PC-9 (cell line): ENCODE measurements at places on chromosomes 5 and 9. TPM values are rescaled to one million over a fixed set of nuclear protein-coding genes. Genes with fewer than 3 reads are reported as not detected.

TEK gene
- total RNA-seq, result not detected in 2 replicates

ENHO gene
- total RNA-seq, result not detected in 2 replicates

FOXD4L5 gene
- 0.37 and 0.40 TPM in 2 replicates for total RNA-seq

MAN2A1 gene
- total RNA-seq, result 26.3 and 27.3 TPM in 2 replicates

HOMER1 gene
- 9.0 and 12.5 TPM in 2 replicates for total RNA-seq

GAPT gene
- not detected in 2 replicates for total RNA-seq

FBXW11 gene
- 54.8 and 58.7 TPM in 2 replicates for total RNA-seq

RIMOC1 gene
- 40.1 and 68.6 TPM in 2 replicates for total RNA-seq

HAVCR1 gene
- total RNA-seq, result not detected in 2 replicates

INSL6 gene
- total RNA-seq, result not detected in 2 replicates

SV2C gene
- not detected in 2 replicates for total RNA-seq

JAKMIP2 gene
- total RNA-seq, result not detected in 2 replicates

ACSL6 gene
- not detected in 2 replicates for total RNA-seq

SH3RF2 gene
- 30.9 and 37.2 TPM in 2 replicates for total RNA-seq

CTXN3 gene
- not detected in 2 replicates for total RNA-seq

MZB1 gene
- 0.50 and 0.52 TPM in 2 replicates for total RNA-seq
